Effector memory CD4-positive, alpha-beta T cell (primary cell): ENCODE measurements at places on chromosomes 2 and 18.

GRCh38 chr2:61550375-61551209 is 12.4 kb upstream of the XPO1 start:
- DNase-seq, result no peak

- DNase-seq, result no peak
Observed at GRCh38 chr2:182952741-182953450, 85.4 kb downstream of the NCKAP1 start.

DNA sequence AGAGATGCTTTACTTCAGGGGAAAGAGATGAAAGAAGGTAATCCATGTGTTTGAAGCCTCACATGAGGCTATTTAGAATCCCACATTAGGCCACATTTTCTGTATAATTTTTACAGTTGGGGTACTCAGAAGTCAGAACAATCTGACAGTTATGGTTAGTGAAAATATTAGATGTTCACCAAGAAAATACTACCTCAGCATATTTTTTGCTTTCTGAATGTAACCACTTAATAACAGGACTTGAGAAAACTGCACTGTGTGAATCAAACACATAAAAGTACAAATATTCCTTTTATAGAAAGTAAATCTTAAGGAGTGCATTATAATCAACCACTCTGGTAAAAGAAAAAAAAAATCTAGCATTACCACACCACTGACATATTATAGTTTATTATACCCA is 169.3 kb downstream of the SATB2 start:
- no peak for DNase-seq

- no peak for DNase-seq
Observed at GRCh38 chr2:145268931-145269330, 749.0 kb upstream of the ZEB2 start.

DNA sequence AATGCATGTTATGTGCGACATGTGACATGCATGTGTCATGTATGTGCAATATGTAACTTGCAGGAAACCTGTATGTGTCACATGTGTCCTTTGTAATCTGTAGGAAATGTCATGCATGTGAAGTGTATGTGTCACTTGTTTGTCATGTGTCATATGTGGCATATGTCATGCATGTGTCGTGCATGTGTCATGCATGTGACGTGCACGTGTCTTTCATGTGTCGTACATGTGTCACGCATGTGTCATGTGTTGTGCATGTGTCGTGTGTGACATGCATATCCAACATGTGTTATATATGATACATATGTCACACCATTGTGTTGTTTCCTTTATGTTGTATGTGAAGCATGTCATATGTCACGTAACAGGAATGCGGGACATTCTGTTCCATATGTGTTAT is 2153.2 kb upstream of the PIK3C3 start:
- no peak for DNase-seq

GRCh38 chr2:86232910-86233309 is 33.7 kb downstream of the MRPL35 start:
- no peak for DNase-seq

DNA sequence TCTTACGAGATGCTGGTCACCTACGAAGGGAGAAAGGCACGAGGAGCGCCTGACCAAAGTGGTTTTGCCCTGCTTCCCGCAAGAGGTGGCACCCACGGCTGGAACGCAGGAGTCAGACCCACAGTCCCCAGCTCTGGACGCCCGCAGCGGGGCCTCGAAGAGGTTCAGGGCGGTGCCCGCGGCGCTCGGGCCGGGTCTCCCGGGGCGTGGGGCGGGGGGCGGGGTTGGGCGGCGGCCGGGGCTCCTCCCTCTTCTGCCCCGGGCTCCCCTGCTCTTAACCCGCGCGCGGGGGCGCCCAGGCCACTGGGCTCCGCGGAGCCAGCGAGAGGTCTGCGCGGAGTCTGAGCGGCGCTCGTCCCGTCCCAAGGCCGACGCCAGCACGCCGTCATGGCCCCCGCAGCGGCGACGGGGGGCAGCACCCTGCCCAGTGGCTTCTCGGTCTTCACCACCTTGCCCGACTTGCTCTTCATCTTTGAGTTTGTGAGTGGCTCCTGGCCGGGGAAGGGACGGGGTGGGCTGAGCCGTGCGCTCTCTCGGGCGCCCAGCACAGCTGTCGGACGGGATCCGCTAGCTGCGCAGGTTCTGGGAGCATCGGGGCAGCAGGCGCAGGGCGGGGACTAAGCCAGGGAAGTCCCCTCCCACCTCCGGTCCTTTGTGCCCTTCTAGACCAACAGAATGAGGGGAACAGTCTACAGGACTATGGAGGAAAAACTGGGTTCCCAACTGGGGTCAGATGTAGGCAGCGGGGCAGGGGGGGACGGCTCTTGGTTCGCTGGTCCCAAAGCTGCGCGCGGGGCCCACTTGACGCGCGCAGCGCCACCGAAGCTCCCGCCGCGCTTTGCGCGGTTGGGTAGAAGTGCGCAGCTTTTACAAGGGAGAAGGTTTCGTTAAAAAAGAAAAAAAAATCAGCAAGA is at the start of gene MAL:
Gene MAL, plus strand, starts transcription at position 303 of the 914 bp plus-strand sequence. Its CDS starts 85 bp downstream, at position 388.
- DNase-seq, result peak; percentile 32
